ENCODE measurements at places on chromosomes 3 and 15.

GRCh38 chr3:159796226-159796625 lies 192.4 kb upstream of the IL12A start:
- DNase-seq: no peak

DNA sequence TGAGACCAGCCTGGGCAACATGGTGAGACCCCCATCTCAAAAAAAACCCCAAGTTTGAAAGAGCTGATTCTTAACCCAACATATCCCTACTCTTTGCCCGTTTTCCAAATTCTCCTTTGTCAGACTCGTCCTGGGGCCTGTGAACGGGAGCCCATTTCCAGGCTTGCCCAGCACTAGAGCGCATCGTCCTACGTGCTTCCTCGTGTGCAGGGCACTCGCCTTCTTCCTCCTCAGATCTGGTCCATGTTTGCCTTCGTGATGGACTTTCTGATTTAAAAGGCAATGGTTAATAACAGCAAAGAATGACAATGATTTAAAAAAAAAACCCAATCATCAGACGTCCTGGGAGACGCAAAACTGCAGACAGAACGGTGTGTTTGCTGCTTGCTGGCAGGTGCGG lies 10.1 kb downstream of the MELTF start:
- no peak for DNase-seq

DNA sequence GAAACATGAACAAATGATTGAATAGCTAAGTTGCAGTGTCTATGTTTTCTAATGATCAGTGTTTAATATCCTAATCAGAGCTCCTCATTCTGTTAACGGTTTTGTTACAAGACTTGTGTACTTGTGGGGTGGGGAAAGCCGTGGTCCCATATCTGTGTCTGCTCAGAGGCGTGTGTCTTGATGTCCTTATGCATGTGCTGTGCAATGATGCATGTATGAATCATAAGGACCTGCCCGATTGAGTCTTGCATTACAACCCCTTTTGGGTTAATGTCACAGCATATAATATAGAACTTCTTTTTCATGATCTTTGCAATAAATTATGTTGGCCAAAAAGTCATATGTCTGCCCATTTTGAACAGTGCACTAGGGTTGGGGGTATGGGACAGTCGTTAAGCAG lies 233.4 kb downstream of the ITPR1 start:
- no peak for DNase-seq

DNA sequence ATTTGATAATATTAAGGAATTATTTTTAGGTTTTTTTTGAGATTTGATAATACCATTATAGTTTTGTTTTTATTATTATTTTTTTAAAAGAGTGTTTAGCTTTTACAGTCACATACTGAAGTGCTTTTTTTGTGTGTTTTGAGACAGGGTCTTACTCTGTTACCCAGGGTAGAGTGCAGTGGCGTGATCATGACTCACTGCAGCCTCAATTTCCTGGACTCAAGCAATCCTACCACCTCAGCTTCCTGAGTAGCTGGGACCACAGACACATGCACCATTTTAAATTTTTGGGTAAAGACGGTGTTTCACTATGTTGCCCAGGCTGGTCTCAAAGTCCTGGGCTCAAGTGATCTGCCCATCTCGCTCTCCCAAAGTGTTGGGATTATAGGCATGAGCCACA lies 73.0 kb downstream of the SUMF1 start:
- no peak for DNase-seq

GRCh38 chr15:49383266-49383665 lies 39.8 kb upstream of the FGF7 start:
- no peak for DNase-seq

GRCh38 chr3:179801263-179801662 lies 148.4 kb downstream of the USP13 start:
- DNase-seq: no peak

DNA sequence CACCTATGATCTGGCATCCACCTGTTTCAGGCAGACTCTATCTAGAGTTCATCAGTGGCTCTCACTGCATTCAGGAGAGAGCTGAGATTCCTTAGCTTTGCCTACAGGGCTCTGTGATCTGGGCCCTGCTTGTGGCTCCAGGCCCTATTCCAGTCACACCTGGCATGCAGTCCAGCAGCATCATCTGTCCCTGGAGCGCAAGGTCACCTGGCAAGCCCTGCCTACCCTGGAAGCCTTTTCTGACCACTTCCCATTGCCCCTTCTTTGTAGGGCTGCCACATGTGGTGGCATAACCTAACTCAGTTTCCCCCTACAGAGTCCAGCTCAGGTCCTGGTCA lies 115.1 kb upstream of the PLXNA1 start:
- no peak for DNase-seq

- DNase-seq: no peak
Observed at GRCh38 chr15:89566181-89566580, 9.1 kb upstream of the TICRR start.

Data from frontal cortex (tissue), 4 donors.